Immature natural killer cell (primary cell): ENCODE measurements at places on chromosomes 4 and X. TPM values are rescaled to one million over a fixed set of nuclear protein-coding genes. Genes with fewer than 3 reads are reported as not detected.

DNA sequence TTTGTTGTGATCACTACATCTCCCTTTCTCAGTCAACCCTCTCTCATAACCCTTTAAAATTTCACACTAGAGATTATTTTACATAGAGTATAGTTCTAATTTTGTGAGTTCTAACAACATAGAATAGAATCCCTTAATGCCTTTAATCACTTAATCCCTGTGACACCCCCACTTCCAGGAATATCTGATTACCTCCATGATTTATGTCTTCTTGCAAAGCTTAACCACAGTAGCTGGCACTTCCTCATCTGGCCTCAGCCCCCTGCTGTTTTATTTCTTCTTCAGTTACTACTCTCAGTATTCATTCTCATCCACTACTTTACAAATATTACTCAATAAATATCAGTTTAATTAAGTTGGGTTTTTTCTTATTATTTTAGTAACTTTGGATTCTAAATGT lies 340.9 kb downstream of the CENPC start:
- H3K27me3 ChIP-seq, result no peaks in the 10 kb centered on the region
- no peaks in the 10 kb centered on the region for H3K4me1 ChIP-seq
- no peak for DNase-seq
- no peak overlapping the region for H3K4me3 ChIP-seq
- H3K36me3 ChIP-seq, result no peaks in the 10 kb centered on the region
- H3K27ac ChIP-seq, result no peak overlapping the region

GRCh38 chrX:21374163-21374993 lies at the start of gene CNKSR2:
Gene CNKSR2, plus strand, starts transcription at chrX:21374418. Its CDS starts 480 bp downstream, at chrX:21374898.
- peak within 1 kb of the TSS; percentile 80 for H3K4me3 ChIP-seq
- no peaks in the 10 kb centered on the region for H3K4me1 ChIP-seq
- H3K27me3 ChIP-seq, result peaks cover 2% of the 10 kb centered on the region

- no peak overlapping the region for H3K27ac ChIP-seq
- H3K4me3 ChIP-seq, result no peak overlapping the region
- H3K27me3 ChIP-seq, result peaks cover 11% of the 10 kb centered on the region
- peaks cover 2% of the 10 kb centered on the region for H3K4me1 ChIP-seq
- H3K36me3 ChIP-seq, result no peaks in the 10 kb centered on the region
Measured at GRCh38 chr4:127618427-127618826, 14.3 kb upstream of the INTU start.

Gene GNL3L
- polyA plus RNA-seq, result 14.6 TPM

Gene VCX2
- not detected for polyA plus RNA-seq

DNA sequence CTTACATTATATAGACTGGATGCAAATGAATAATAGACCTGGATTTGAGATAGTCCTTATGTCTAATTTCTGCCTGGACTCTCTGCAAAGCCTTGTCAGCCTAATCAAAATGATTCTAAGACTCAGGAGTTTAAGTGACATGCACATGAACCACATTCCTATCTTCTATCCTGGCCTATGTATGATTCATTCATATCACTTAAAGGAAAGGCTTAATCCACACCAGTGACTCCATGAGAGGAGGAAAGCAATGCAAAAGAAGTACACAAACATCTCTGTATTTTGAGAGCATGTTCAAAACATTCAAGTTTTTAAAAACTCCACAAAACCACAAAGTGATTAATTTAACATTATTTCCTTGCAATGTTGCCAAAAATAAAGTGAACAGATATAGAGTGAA lies 14.6 kb downstream of the AMOT start:
- H3K4me3 ChIP-seq, result no peak overlapping the region
- no peak for DNase-seq
- no peak overlapping the region for H3K27ac ChIP-seq
- H3K4me1 ChIP-seq, result no peaks in the 10 kb centered on the region

- H3K27ac ChIP-seq, result no peak overlapping the region
- no peaks in the 10 kb centered on the region for H3K36me3 ChIP-seq
- peaks cover 3% of the 10 kb centered on the region for H3K27me3 ChIP-seq
- no peaks in the 10 kb centered on the region for H3K4me1 ChIP-seq
Measured at GRCh38 chr4:11769434-11769833, 340.7 kb upstream of the HS3ST1 start.

DNA sequence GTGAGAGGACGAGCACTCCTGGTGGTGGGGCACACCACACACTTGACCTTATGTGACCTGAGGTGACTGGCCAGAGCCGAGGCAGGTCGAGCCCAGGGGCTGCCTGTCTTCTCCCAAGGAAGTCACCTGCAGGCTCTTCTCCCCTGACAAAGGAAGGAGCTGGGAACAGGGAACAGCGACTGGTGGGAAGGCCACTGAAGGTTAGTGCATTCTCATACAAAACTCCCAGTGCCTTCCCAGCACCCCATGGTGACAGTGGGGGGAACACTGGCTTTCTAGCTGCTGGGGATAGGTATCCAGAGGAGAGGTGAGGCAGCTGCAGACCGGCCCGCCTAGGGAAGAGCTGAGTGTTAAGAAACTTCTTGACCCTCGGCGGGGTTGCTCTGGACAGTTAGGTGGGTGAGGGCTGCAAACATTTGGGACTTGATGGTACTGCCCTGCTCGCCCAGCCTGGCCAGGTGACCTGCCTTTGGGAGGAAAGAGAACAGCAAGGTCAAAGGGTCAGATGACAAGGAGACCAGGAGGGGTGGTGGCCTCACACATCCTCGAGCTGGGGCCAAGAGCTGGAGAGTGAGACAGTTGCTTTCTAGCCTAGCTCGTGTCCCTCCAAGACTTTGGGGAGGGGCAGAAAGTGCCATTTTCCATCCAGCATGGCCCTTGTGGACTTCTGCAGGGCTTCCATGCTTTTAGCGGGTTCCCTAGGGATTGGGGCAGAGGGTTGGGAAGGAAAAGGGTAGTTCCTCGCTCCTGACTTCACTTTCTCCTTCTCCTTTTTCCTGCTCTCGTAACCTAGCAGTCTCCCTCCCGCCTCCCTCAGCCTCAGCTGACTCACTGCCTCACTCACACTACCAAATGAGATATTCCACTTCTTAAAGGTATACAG lies 2.7 kb downstream of the NALF2 start:
- peaks cover 6% of the 10 kb centered on the region for H3K27me3 ChIP-seq
- no peak overlapping the region for H3K4me3 ChIP-seq
- H3K4me1 ChIP-seq, result no peaks in the 10 kb centered on the region
- H3K27ac ChIP-seq, result no peak overlapping the region
- no peak for DNase-seq

Gene LPAR4
- polyA plus RNA-seq, result not detected

Gene CCNB3
- 0.46 TPM for polyA plus RNA-seq

DNA sequence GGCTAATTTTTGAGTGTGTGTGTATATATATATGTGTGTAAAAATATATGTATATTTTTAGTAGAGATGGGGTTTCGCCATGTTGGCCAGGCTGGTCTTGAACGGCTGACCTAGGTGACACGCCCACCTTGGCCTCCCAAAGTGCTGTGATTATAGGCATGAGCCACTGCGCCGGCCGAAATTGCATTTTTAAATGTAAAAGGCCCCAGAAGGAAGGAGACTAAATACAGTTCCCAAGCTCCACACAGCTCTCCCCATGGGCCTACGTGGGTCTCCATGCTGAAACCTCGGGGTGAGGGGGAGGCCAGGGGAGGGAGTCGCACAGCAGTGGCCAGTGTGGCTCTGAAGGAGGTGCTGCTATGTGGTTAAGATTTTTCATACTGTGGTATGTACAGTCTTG lies 12.8 kb upstream of the CDKN2AIP start:
- peaks cover 10% of the 10 kb centered on the region for H3K4me1 ChIP-seq
- H3K27me3 ChIP-seq, result no peaks in the 10 kb centered on the region
